ENCODE measurements at places on chromosomes 7 and 10.

GRCh38 chr10:84521013-84521412, 192.6 kb downstream of the CCSER2 start:
- DNase-seq, result no peak

GRCh38 chr10:42866115-42866995, 83.8 kb downstream of the BMS1 start:
- DNase-seq, result peak; percentile 37

DNA sequence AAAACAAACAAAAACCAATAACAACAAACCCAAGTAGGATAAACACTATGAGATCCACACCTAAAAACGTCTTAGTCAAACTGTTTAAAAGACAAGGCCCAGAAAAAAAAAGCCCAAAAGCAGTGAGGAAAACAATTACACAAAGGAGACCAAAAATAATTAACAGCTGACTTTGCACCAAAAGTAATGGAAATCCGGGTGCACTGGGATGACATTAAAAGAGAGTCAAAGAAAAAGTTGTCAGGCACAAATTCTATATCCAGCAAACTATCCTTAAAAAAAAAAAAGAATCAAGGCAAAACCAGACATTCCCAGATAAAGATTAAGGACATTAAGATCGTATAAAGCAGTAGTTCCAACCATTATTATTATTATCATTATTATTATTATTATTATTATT, 7.9 kb upstream of the ANKRD26 start:
- no peak for DNase-seq

- DNase-seq, result no peak
Measured at GRCh38 chr10:124224331-124225028, 131.1 kb upstream of the CHST15 start.

- no peak for DNase-seq
Measured at GRCh38 chr10:37269554-37270256, 144.3 kb downstream of the ANKRD30A start.

GRCh38 chr7:82477733-82478515, 34.3 kb upstream of the CACNA2D1 start:
- no peak for DNase-seq

- no peak for DNase-seq
Measured at GRCh38 chr10:49803988-49804387, 41.9 kb upstream of the OGDHL start.

DNA sequence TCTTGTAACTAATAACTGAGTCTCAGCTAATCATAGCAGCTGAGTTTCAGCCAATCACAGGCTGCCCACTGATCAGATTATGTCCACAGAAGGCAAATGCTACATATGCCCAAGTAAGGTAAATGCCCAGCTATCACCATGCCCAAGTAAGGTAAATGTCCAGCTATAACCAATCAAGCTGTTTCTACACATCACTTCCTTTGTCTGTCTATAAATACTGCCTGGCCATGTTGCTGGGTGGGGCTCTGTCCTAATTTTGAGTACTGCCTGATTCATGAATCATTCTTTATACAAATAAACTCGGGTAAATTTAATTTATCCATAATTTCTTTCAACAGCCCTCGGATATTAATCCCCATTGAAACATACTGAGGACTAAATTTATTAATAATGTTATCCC, 312.4 kb downstream of the CACNA2D1 start:
- DNase-seq, result peak; percentile 2

- DNase-seq, result peak; percentile 54
Measured at GRCh38 chr7:8442814-8443304, 9.4 kb downstream of the NXPH1 start.

DNA sequence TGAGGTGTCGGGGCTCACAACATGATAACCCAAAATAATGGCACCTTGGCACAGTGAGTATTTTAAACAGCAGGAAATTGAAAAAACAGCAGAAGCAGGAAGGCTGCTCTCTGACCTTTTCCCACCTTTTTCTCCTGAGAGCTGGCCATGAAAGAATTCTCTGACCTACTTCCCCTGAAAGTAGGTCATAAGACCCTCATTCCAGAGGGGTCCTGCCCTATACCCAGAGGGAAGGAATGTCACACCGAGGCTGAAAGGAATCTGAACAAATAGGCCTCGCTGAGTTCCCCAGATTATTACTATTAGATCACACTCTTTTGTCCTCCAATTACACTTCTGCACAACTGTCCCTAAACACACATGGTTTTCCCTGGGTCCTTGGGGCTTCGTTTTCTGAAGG, 18.8 kb downstream of the CPVL start:
- DNase-seq, result no peak

GRCh38 chr10:7243873-7244272, 167.0 kb downstream of the SFMBT2 start:
- DNase-seq, result peak; percentile 64

DNA sequence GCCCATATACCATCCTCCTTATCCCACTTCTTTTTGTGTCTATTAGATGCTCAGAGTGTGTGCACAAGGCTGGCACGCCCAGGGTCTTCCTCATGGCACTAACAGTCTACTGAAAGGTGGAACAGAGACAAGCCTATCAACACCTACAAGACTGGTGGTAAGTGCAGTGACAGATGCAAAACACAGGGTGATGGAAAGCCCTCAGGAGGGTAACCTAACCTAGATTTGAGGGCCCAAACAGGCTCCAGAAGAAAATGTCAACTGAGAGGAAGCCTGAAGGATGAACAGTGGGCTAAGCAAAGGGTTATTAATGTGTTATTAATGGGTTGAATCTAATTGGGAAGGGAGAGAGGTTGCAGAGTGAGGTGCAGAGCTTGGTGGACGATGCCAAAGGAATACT, 1.2 kb upstream of the FAS start:
- DNase-seq, result no peak

- DNase-seq, result no peak
Measured at GRCh38 chr7:1883031-1883761, 213.1 kb downstream of the ELFN1 start.

GRCh38 chr10:130749911-130750310, 561.6 kb downstream of the TCERG1L start:
- no peak for DNase-seq

DNA sequence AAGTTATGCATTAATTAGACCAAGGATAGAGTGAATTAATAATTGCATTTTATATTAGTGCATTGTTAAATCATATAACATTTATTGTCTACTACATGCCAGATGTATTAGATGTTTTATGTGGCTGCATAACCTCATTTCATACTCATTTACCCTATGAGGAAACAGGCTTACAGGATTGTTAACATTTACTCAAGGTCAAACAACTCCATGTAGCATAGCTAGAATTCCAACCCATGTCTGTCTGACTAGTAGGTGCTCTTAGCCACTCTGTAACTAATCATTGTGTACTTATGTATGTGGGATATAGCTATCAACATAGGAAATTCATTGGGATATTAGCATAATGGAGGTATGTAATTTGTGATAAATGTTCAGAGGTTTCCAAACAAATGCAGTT, 46.3 kb downstream of the PHYHIPL start:
- no peak for DNase-seq

DNA sequence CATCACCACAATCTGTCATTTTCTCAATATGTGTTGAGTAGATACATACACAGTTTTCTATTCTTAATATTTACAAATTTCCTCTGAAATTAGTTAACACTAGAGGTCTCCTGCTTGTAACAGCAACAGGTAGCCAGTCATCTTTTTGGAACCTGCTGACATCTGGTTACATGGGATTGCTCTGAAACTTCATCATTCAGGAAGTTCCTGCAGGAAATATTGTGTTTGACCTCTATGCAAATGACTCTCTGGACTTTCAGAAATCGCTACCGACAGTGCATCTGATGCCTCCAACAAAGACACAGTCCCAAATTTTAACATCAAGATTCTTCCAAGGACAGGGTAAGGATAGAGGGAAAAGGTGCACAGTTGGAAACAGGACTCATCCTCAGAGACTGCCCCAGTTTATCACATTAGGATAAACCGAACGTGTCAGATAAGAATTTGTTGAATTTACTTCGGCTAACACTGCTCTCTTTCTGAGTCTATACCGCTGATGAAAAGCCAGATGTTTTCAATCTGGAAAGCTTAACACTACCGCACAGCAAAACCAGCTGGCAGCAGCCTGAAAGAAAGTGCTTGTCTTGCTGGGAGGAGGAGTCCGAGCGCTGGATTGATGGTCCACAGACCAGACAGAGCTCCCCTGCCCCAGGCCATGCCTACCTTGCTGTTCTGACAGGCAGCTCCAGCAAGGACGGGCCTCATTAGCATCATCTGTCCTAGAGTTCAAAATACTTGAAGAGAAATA, 633.4 kb downstream of the PARD3 start:
- no peak for DNase-seq

DNA sequence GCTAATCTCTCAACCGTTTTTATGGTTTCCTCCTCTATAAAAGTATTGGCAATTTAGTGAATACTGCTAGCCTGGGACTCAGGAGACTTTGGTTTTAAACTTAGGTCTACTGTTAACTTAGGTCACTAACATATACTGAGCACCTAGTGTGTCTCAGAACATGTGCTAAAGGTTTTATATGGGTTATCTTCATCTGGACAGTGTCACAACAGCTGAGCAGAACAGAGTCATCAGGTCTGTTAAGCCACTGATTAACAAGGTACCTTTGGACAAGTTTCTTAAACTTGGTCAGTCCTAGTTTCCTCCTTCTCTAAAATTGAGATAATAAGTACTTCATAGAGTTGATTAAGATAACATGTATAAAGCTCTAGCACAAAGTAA, 30.6 kb downstream of the NET1 start:
- no peak for DNase-seq

DNA sequence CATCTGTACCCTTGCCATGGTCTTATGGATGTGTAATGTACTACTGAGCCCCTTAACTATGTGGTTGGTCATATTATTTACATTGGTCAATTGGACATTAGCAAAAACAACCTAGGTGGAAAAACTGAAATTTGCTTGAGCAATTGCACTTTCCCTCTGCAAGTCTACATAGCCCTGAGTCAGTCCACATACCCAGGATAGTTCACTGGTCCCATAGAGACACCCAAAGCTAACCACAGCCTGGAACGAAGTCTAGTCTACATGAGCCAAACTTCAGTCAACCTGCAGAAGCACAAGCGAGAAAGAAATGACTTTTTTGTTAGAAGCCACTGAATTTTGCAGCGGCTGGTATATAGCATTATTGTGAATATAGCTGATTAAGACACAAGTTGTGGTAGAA, 37.6 kb upstream of the COL1A2 start:
- no peak for DNase-seq

- no peak for DNase-seq
Measured at GRCh38 chr10:131187926-131188325, 123.6 kb downstream of the TCERG1L start.

- no peak for DNase-seq
Measured at GRCh38 chr7:100215895-100216294, 3.9 kb upstream of the PVRIG start.

DNA sequence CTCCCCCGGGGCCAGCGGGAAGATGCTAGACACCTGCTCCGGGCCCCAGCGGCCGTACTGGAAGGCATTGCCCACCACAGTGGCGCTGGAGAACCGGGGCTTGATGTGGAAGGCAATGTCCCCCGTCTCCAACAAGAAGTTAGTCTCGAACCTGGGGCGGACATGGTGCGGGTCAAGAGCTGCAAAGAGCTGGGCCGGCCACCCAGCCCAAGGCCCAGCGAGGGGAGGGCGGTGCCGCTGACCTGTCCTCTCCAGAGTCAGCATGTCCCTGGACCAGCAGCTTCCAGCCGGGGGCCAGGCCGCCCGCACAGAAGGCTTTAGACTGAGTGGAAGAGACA, 551 bp downstream of the GRIFIN start:
- no peak for DNase-seq

DNA sequence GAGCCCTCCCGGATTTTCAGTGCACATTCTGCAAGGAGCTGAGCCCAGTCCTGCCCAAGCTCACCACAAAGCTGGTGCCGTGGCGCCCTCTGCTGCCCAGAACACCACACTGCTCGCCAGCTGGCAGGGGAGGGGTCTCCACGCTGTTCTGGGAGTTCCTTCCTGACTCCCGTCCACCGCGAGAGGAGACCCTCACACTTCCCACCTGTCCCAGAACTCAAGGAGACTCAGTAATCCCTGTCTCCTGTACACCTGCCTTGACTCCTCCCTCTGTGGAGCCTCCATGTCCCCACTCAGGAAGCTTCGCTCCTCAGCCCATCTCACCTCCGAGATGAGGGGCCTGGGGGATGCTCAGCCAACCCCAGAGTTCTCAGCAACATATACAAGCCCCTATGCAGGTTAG, 11.3 kb downstream of the C10orf105 start:
- peak; percentile 53 for DNase-seq

GRCh38 chr10:60353519-60354258, 36.0 kb downstream of the ANK3 start:
- DNase-seq, result peak; percentile 60

DNA sequence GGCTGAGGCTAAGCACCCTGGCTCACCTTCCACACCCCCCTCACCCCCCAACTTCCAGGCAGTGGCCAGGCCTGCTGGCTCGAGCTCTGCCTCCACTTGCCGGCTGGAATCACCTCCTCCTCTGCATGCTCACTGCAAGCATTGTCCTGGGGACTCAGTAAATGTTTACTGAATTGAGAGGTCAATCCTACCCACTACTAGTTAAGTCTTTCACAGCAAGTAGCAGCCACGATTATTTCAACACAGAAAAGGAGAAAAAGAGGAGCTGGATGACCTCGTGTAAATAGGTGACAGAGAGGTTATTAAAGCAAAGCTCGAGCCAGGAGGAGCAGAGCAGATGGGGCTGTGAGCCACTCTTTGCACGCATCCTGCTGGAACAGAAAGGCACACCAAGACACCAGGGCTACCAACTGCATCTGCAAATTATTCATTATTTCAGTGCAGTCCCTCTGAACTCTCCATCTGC, 32.1 kb downstream of the HIPK2 start:
- no peak for DNase-seq

DNA sequence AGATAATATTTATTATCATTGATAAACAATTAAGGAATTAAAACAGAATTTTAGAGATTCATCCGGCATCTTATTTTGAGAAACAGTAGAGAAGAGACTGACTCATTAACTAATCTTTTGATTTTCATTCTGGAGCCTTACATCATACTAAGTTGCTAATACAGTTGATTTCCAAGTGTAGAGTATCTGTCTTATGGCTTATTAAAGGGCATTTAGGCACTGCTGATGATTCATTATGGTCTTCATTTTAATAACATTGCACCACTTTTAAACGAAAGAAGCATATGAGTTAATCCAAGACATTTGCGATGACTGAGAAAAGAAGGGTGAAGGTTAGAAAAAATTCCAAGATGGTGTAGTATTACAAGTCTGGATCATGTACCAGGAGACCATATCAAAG, 186.0 kb upstream of the CACNA2D1 start:
- no peak for DNase-seq

DNA sequence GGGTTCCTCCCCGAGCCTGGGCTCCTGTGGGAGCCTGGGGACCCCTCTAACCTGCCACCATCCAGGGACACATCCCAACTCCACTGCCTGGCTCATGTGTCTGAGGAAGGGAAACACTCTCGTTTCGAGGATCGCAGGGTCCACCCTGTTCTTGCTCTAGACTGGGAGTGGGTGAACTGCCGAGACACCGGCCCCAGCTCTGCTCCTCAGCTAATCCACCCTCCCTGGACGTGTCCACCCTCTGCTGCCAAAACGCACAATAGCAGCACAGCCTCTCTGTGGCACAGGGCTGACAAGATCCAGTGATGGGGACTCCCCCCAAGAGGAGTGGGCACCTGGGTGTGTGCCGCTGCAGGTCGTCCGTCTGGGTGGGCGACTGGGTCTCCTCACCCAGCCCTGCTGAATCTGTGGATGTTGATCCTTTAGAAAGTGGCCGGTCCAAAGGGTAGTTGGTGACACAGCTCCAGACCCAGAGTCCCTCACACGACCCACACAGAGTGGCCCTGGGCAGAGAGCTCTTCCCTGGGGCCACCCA, 65.2 kb upstream of the FAM20C start:
- DNase-seq, result no peak
